ENCODE measurements at places on chromosomes 2 and 18.

- no peak for DNase-seq
These were observed 3.5 kb downstream of the EFHD1 start for GRCh38 chr2:232636788-232637420.

DNA sequence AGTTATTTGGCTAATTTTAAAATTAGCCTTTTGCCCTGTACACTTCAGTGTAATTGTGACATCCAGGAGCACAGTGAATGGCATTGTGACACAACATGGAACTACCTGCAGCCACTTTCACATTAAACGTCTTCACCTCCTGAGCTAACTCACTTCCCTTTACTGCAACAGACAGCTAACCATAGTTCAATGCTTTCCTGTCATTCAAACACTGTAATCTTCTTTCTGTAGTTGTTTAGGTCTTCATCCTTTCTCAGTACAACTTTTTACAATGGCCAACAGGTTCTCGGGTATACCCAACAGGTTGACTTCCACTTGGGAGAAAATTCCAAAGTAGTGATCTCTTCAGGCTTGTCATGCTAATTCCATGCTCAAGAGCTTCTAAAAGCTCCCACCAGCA is 8.6 kb upstream of the AGPS start:
- no peak for DNase-seq

DNA sequence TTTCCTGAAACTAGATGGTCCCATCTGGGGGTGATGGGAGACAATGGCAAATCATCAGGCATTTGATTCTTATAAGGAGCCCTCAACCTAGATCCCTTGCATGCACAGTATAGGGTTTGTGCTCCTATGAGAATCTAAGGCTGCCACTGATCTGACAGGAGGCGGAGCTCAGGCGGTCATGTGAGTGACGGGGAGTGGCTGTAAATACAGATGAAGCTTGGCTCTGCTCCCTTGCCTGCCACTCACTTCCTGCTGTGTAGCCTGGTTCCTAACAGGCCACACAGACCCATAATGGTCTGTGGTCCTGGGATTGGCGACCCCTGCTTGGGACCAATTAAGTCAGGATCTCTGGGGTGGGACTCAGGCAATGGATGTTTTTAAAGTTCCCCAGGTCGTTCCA is 293.4 kb downstream of the ZNF521 start:
- no peak for DNase-seq

DNA sequence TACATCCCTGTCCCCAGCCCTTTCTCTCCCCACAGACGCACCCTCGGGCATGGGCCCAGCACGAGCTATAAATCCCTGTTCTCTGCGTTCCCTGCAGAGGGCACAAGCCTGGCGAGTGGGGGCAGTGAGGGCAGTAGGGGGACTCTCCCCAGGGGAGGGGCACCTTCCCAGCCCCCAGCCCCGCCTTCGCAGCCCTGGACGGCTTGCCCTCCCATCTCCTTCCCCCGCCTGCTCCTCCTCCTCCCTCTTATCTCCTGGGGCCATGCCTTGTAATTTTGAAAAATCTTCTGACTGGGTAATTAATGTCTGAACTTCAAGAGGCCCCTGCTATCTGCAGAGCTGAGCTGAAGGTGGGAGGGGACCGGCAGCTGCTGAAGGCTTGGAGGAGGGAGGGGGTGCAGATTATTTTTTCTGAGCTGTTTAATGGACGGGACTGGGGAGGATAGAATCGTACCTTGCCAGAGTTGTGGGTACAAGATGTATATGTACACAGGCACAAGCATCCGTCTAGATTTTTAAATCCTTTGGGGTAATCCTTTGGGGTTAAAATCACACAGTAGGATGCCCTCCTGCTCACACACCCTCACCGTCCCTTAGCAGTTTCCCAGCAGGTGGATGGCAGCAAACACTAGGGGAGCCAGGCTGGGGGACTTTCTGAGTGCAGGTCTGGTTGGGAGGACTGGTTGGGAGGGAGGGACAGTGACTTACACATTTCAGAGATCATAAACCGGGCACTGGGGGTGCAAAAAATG is 121.9 kb downstream of the SMAD7 start:
- DNase-seq = peak; percentile 65

GRCh38 chr2:155961641-155962040 is 370.9 kb downstream of the NR4A2 start:
- DNase-seq = no peak

- no peak for DNase-seq
These were observed 176.0 kb downstream of the ACKR3 start for GRCh38 chr2:236745420-236746210.

DNA sequence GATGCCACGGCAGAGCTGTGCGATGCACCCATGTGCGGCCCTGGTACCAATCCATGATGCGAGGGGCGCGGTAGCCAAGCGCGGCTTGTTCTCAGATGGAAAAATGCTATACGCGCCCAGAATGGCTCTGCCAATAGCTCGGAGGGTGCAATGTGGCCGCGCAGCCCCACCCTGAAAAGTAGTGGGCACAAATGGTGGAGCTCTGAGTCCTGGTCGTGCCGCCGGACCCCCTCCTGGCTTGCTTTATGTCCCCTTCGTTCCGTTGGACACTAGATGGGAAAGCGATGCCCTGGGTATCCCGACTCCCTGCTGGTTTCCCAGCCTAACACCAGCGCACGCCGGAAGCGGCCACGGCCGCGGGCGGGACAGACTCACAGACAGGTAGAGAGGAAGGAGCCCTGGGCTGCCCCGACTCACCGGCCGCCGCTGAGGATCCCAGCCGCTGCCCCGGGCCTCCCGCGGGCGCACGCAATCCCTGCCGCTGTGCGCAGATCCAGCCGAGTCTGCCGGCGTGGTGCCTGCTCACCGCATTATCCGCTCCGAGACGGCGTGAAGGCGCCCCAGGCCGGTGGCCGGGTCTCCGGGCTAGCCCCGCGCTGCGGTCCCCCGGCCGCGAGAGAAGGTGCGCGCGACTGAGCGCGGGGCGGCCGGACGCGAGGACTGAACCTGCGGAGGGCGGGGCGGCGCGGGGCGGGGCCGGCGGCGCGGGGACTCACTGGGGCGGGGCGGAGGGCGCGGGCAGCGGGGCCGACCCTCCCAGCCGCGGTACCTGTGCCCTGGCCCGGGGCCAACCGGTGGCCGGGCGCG is at the start of gene CDC42EP3:
Gene CDC42EP3, minus strand, starts transcription at position 634 of the 807 bp plus-strand sequence. CDS start 25,055 bp downstream, outside the sequence.
- DNase-seq = peak; percentile 23

GRCh38 chr18:3454365-3455089 is 4.6 kb downstream of the TGIF1 start:
- DNase-seq = no peak

DNA sequence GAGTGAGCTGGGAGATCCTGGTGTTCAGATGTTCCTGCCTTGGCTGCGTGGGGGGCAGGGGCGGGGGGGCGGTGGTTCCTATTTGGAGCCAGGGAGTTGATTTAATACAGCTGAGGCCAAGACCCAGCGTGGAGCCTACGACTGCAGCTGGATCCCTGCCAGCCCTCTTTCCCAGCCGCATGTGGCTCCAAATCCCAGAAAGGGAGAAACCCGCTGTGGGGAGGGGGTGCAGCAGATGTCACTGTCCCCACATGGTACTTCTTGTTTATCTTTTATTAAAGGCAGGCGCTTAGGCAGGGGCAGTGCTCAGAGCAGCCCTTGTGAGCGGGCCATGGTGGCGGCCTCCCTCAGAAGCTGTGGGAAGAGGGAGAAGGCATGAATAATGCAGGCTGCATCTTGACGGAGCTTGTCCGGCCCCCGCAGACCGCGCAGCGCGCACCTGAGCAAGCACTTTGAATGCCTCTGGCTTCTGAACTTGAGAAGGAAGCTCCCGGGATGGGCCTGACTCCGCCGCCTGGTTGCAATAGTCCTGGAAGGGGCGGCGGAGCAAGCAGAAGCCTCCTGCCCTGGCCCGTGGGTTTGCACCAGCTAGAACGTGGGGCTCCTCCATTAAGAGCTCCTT is 112.1 kb downstream of the GLI2 start:
- DNase-seq = no peak

GRCh38 chr2:96148410-96149217 is 3.4 kb upstream of the DUSP2 start:
- DNase-seq = peak; percentile 82

Data from NCI-H1436 (cell line).